Activated CD4-positive, alpha-beta T cell treated with anti-CD3 and anti-CD28 coated beads, Interleukin-2, amount 50 U/mL, for 48 hours (primary cell): ENCODE measurements at places on chromosomes 3 and 15.
A peak's percentile ranks its signal among the peaks of the same experiment; 100 is the strongest.

- no peak for DNase-seq
Observed at GRCh38 chr15:67144609-67145311, 79.4 kb downstream of the SMAD3 start.

DNA sequence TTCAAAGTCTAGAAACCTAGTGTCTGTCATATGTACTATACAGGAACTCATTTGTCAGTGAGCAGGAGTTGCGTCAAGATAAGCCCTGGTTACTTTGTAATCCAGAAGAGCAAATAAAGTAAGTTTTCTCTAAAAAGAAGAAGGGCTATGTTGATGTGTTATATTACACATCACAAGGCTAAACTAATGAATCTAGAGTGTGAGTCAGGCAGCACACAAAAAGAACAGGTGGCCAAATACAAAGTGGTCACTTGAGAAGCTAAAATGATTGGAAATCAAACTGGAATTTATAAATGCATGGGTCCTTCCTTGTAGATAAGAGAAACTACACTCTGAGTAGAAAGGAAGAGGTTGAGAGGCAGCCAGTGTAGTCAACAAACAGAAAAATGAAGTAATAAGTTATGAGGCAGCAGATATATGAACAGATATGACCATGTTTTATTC is 771.6 kb downstream of the DIPK2A start:
- DNase-seq, result no peak

GRCh38 chr15:71332431-71333004 is 217.2 kb downstream of the THSD4 start:
- no peak for DNase-seq

- no peak for DNase-seq
Observed at GRCh38 chr3:187041362-187042307, 97.7 kb downstream of the RPL39L start.

- DNase-seq, result no peak
Observed at GRCh38 chr3:39978308-39978707, 168.9 kb downstream of the MYRIP start.

- DNase-seq, result no peak
Observed at GRCh38 chr3:29454161-29454611, 173.3 kb downstream of the RBMS3 start.

DNA sequence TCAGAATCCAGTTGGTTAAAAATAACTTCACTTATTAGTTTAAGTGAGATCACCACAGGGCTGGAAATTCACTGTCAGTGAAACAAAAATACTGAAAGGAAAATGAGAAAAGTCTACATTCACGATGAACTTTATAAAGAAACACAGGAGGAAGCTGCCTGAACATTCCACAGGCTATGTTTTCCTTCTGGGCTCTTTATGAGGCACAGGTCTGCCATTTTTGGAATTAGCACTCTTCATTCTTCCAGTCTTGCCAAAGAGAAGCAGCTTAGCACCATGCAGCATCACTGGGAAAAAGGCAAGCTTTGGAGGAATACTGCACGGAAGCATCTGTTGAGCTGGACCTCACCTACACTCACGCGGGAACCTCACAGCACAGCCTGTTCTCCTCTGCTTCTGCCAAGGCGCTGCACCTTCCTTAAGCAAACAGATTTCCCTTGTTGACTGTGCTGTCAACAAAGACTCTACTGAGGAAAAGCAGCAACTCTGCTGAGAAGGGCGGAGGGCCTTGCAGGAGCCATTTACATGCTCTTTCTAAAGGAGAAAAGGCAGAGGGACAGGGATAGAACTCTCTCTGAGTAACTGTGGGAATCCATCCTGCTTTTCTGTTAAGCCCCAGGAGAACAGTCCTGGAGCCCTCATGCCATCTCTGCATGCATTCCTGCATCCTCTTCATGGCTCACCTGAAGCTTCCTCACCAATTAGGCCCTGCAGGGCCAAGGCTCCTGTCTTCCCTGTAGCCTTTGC is 15.7 kb downstream of the SUSD5 start:
- DNase-seq, result no peak

GRCh38 chr3:112429960-112430359 is 69.3 kb downstream of the BTLA start:
- DNase-seq, result no peak

DNA sequence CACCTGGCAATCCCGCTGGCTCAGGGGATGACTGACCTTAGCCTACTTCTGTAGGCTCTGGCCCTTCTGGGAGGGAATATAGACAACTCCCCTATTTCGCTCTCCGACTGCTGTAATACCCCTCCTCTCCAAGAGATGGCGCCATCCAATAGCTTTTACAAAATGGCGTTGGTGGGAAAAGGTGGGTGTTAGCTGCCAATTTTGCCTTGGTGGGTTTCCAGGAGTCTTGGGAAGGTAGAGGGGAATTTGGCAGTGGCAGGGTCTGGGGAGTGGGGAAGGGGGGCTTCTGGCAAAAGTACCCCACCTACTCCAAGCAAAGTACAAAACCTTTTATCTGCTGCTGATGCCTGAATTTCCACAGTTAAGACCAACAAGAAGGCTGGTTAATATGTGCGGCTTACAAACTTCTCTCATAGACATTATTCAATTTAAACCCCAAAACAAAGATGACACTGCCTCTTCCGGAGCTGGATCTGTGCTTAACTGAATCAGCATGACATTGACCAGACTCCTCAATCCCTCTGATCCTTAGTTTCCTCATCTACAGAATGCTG is 62.1 kb downstream of the RASGRF1 start:
- peak; percentile 53 for DNase-seq

DNA sequence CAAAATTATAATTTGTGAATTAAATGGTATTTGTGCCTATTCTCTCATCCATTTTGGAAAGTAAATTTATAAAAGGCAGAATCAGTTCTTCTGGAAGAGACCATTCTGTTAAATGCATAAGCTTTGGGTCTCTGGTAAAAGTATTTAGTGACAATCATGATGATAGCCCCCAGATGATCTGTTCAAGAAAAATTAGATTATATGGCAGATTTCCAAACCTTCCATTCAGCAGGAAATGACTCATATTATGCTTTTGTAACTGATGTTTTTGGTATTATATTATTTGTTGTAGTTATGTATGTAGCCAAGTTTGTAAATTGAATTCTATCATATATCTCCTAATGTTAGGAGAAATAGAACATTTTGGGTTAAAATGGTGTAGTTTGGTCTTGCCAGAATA is 340.8 kb upstream of the DPH6 start:
- DNase-seq, result no peak

GRCh38 chr3:46449755-46450552 is 14.8 kb downstream of the LTF start:
- DNase-seq, result peak; percentile 8

- no peak for DNase-seq
Observed at GRCh38 chr3:75224412-75224811, 439.7 kb upstream of the FRG2C start.

GRCh38 chr3:34109021-34109420 is 310.6 kb downstream of the PDCD6IP start:
- no peak for DNase-seq

GRCh38 chr3:79002465-79003372 is 765.1 kb downstream of the ROBO1 start:
- no peak for DNase-seq

DNA sequence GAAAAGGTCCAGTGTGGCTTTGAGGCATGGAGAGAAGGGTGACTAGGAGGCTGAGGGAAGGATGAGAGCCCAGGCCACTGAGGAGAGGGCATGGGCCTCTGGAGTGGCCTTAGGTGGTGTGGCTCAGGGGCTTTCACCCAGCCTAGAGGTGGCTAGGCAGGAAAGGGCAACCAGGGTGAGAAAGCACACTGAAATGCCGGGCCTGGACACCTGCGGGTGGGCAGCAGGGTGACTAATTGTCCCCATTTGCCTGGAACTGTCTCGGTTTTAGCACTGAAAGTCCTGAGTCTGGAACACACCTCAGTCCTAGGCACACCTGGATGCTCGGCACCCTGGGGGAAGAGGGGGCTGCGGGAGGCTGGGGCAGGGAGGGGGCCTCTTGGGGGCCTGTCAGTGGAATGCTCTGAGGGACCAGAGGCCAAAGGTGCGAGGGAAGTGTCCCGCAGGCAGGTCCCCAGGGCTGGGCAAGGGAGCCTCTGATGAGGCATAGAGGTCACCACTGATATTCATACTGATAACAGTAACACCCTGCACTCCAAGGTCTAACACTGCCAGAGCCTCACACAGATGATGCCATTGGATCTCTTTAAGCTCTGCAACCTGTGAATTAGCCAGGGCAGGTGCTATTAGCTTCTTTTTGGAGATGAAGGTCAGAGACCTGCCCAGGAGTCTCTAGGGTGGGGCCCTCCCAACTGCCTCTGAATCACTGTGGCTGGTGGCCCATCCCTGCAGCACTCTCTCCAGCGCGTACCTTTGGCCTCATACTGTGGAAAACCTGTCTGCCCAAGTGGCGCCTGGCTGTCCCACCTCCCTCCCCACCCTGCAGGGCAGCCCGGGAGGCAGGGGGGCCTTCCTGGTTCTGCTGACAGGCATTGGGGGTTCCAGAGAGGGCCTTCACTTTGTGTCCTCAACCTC is 3.0 kb upstream of the PHGR1 start:
- DNase-seq, result no peak

DNA sequence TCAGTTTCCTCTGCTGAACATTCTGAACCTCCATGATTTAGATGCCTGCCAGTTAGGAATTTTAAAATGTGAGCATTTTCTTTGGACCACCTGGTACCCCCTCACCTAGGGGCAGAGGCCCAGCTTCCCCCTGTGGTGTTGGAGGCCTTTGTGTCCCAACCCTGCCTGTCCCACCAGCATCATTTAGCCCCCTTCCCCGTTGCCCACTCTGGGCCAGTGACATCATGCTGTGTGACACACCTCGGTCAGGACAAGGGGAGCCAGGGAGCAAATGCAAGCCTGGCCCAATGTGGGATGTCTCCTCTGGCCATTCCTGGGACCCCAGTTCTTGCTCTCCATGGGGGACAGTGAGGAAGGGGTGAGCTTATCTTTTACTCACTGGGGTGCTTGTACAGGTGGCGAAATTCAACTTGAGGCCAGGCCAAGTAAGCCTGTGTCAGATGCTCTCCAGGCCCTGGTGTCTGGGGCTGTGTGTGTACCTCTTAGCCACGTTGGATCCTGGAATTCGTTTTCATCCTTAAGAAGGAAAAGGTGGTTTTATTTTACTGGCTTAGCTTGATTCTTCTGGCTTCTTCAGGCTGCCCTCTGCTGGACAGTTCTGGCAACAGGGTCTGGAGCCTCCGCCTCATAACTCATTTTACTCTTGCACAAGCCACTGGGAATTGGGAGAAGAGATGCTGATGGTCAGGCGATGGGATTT is 49.7 kb upstream of the MYZAP start:
- DNase-seq, result peak; percentile 53

DNA sequence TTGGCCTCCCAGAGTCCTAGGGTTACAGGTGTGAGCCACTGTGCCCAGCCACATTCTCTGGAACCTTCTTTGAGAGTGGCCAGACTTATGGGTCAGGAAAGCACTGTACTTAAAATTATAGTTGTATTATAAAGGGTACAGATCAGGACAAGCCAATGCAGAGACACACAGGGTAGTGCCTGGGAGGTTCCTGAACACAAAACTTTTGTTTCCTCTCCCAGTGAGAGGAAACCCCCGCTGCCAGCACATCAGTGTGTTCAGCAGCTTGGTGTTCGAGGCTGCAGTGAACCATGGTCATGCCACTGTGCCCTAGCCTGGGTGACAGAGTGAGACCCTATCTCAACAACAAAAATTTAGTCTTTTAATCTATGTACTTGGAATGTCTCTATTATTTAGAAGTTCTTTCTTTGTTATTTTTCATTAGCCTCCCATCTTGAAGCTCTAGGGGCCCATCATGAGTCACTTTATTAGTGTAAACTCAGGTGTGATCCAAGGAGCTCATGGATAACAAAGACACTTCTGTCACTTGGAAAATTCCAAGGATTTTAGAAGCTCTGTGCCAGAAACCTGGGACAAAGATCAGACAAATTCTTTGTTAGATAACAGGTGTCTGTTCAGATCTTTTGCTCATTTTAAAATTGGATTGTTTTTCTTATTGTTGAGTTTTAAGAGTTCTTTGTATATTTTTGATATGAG is 7.8 kb downstream of the BLOC1S6 start:
- no peak for DNase-seq

DNA sequence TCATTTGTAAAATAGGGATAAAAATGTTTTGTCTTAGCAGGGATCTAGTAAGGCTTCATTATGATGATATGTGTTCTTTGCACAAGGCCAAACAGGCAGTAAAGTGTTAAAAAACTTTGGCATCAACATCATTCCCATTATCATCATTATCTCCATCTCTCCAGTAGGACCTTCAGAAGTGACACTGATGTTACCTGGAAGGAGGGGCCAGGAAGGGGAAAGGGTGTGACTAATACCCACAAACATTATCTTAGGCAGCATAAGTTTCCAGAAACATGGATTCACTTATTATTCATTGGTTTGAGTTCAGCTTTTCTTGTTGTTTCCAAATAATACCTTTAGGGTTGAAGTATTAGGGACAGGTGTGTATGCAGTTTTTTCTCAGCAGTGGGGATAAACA is 399.6 kb downstream of the PTPRG start:
- no peak for DNase-seq

DNA sequence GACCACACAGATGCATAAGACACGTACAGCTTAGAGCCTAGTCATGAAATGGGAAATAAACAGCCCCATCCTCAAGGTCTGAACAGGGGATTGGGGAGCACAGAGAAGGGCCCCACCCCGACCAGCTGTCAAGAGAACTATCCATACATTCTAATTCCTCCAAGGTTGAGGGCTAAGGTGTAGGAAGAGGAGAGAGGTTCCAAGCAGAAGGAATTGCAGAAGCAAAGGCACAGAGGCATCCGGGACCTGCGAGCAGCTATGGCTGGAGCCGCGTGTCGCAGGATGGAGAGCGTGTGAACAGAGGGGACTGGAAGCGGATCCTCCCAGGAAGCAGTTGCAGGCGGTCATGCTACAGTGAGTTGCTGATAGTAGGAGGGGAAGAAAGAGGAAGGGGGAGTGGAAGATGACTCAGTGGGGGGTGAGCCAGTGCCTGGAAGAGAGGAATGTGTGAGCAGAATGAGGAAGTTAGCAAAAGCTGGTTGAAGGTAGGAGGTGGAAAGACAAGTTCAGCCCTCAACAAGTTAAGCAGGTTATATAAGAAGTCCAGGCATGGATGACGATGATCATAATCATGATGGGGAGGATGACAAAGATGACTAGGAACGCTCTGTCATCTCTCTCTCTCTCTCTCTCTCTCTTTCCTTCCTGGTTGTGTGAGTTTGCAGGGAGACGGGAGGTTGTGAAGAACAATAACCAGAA is 89.7 kb downstream of the LIPC start:
- no peak for DNase-seq

- no peak for DNase-seq
Observed at GRCh38 chr3:105827959-105828358, 40.9 kb downstream of the CBLB start.

DNA sequence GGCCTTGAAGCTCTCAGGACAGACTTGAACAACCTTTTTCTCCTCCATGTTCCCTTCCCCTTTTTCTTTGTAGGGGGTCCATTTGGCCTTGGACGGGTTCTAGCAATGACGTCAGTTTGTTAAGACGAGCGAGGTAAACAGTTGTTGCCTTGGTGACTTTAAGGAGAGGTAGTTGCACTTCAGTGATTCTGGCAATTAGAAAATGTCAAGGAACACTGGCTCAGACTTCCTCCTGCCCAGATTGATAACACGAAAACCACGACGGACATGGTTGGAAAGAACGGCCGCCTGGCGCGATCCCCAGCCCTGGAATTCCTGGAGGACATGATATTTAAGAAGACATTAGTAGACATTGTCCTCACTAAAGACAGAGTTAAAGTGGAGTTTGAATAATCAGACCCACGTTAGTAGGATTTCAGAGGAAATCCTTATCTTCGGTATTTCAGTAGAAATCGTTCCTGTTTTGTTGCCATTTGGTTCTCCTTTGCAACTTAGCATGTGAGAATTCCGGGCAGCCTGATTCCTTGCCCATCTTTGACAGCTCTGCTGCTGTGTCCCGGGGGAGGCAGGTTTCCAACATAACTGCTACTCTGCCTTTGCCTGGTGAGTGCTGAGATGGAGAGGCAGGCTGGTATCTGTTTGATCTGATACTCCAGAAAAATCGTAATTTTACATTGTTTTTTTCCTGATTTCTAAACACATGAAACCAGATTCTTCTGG is 87.3 kb downstream of the ST6GAL1 start:
- no peak for DNase-seq
